ENCODE measurements at places on chromosomes 12 and 14.

GRCh38 chr12:63841571-63841970, 2.9 kb upstream of the SRGAP1 start:
- no peak for DNase-seq

GRCh38 chr12:123559468-123559867, 24.9 kb upstream of the TMED2 start:
- DNase-seq: no peak

GRCh38 chr12:104631867-104632266, 175.1 kb downstream of the CHST11 start:
- DNase-seq: no peak

DNA sequence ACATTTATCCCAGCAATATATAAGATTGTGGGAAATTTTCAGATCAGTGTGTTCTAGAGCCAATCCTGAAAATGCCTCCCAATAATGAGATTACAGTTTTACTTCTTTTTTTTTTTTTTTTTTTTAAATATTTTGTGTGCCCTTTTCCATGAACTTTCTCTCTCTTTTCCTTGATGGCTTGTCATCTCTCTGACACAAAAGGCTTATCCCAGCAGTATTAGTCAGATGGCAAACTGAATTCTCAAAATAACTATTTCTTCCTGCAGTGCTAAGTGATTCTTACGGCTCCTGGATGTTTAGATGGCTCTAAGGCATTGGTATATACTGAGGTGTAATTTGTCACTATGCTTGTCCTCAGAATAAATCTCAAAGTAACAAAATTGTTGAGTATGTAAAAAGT, 86.7 kb downstream of the LRP6 start:
- no peak for DNase-seq

Data from stimulated activated CD4-positive, alpha-beta T cell treated with anti-CD3 and anti-CD28 coated beads, Interleukin-1b, Interleukin-23, amount 100 ng/mL, for 1 hour (primary cell).